ENCODE measurements at places on chromosomes 13 and 19. TPM values are rescaled to one million over a fixed set of nuclear protein-coding genes. Genes with fewer than 3 reads are reported as not detected.

GRCh38 chr13:71830736-71831135, 36.3 kb downstream of the DACH1 start:
- H3K36me3 ChIP-seq, result no peaks in the 10 kb centered on the region
- H3K4me1 ChIP-seq, result peaks cover 21% of the 10 kb centered on the region
- no peak overlapping the region for H3K27ac ChIP-seq
- H3K4me3 ChIP-seq, result no peak overlapping the region

GRCh38 chr13:48255954-48256353, 22.9 kb downstream of the ITM2B start:
- peaks cover 12% of the 10 kb centered on the region for H3K4me1 ChIP-seq
- no peak overlapping the region for H3K27ac ChIP-seq
- no peak for DNase-seq
- H3K4me3 ChIP-seq, result no peak overlapping the region

- no peak for DNase-seq
- H3K27ac ChIP-seq, result no peak overlapping the region
- no peak overlapping the region for H3K4me3 ChIP-seq
- no peaks in the 10 kb centered on the region for H3K36me3 ChIP-seq
These were observed 180.4 kb downstream of the TM9SF2 start for GRCh38 chr13:99681695-99682094.

The CPAMD8 gene
- total RNA-seq, result 15.4 TPM

DNA sequence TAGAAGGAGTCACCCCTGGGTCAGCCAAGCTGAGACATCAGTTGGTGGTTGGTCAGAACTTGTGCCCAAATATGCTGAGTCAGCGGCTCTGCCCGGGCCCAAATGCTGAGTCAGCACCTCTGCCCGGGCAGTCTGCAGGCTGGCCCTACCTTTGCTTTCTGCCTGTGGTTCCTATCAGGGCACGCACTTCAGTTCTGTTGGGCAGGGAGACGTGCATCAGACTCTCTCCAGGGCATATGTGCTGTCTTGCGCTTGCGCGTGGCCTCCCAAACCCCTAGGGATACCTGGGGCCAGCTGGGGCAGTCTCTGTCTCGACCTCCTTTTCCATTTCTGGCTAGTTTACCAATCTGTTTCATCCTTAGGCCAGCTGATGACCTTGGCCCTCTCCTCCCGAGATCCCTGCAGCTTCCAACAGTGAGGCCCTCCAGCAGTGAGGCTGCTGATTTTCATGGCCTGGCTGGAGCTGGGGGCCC, 24.4 kb upstream of the LDLR start:
- peaks cover 7% of the 10 kb centered on the region for H3K4me1 ChIP-seq
- H3K4me3 ChIP-seq, result peak overlapping the region; percentile 58
- peaks cover 19% of the 10 kb centered on the region for H3K27me3 ChIP-seq
- peak; percentile 75 for DNase-seq

DNA sequence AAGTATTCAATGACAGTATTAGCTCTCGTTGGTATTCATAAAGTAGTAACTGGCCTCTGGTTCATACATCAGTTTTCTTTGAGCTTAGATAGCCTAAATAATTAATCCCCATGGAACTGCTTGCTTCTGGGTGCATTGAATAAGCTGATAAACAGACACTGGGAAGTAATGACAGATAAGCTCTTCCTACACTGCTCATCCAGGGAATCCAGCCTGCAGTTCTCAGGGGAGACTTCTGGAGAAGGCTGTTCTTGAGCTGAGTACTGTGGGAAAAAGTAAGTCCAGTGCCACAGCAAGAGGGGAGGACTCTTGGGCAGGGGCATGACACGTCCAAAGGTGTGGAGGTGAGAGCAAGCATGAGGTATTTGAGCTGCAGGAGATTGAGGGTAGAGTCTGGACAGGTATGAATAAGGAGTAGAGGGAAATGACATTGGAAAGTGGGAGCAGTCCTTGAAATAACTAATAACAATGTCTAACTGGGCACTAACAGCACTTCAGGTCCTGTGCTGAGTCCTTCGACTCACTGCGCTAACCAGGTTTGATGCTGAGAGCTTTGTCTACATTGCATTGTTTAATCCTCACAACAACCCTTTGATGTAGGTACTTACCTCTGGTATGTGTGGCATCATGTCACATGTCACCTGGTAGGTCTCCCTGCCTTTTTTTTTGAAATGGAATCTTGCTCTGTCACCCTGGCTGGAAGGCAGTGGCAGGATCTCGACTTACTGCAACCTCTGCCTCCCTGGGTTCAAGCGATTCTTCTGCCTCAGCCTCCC, 7.2 kb downstream of the GARRE1 start:
- H3K4me1 ChIP-seq, result peaks cover 35% of the 10 kb centered on the region
- peak overlapping the region; percentile 75 for H3K4me3 ChIP-seq
- H3K27me3 ChIP-seq, result peaks cover 2% of the 10 kb centered on the region
- no peaks in the 10 kb centered on the region for H3K36me3 ChIP-seq
- peak overlapping the region; percentile 91 for H3K27ac ChIP-seq
- DNase-seq, result no peak

GRCh38 chr13:76816394-76816793, 69.8 kb downstream of the KCTD12 start:
- H3K27ac ChIP-seq, result no peak overlapping the region
- peaks cover 11% of the 10 kb centered on the region for H3K4me1 ChIP-seq
- H3K4me3 ChIP-seq, result no peak overlapping the region
- H3K36me3 ChIP-seq, result no peaks in the 10 kb centered on the region
- DNase-seq, result no peak

DNA sequence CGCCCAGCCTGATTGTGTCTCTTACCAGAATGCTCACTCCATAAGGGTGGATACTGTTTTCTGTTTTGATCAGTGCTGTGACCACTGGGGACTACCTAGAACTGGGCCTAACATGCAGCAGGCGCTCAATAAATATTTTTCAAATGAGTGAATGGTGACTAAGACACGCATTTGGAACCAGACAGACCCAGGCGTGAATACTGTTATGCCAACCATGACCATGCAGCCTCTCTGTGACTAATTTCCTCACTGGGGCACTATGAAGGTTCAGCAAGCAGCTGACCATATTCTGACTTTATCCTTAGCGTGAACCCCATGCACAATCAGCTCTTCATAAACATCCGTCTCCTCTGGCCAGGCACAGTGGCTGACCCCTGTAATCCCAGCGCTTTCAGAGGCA, 13.0 kb upstream of the SPC24 start:
- H3K4me1 ChIP-seq, result no peaks in the 10 kb centered on the region
- no peak overlapping the region for H3K4me3 ChIP-seq
- peaks cover 6% of the 10 kb centered on the region for H3K36me3 ChIP-seq
- peaks cover 3% of the 10 kb centered on the region for H3K27me3 ChIP-seq
- DNase-seq, result no peak

GRCh38 chr13:28058866-28059613, 41.3 kb downstream of the FLT3 start:
- no peaks in the 10 kb centered on the region for H3K27me3 ChIP-seq
- peak; percentile 56 for DNase-seq
- H3K36me3 ChIP-seq, result no peaks in the 10 kb centered on the region

The N4BP2L1 gene
- total RNA-seq, result 1.9 TPM

The MBD3L2 gene
- 1.5 TPM for total RNA-seq

- no peaks in the 10 kb centered on the region for H3K36me3 ChIP-seq
- peaks cover 19% of the 10 kb centered on the region for H3K4me1 ChIP-seq
- DNase-seq, result peak; percentile 20
These were observed 644 bp downstream of the MED26 start for GRCh38 chr19:16627193-16627927.

The TEKTIP1 gene
- 2.5 TPM for total RNA-seq

- peaks cover 9% of the 10 kb centered on the region for H3K36me3 ChIP-seq
- peak overlapping the region; percentile 44 for H3K27ac ChIP-seq
- no peaks in the 10 kb centered on the region for H3K4me1 ChIP-seq
- no peak for DNase-seq
These were observed 67.2 kb upstream of the ZNF527 start for GRCh38 chr19:37303591-37304171.

DNA sequence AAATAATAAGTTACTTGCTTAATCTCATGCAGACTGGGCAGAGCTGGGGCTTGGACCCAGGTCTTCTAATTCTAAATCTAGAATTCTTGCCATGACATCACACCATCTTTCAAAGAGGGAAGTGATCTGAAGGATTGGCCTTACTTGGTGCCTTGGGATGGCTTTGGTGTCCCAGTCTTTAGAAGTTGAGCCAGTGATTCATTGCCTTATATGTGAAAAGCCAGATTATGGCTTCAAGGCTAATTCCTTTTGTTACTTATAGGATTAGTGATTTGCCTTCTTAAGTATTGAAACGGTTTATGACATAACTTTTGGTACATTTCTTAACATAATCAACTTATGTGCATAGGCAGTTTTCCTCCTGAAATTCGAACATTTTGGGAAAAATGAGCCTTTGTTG, 14.9 kb downstream of the COG3 start:
- H3K27ac ChIP-seq, result no peak overlapping the region
- DNase-seq, result no peak
- H3K4me1 ChIP-seq, result no peaks in the 10 kb centered on the region
- no peaks in the 10 kb centered on the region for H3K36me3 ChIP-seq
- no peaks in the 10 kb centered on the region for H3K27me3 ChIP-seq
- H3K4me3 ChIP-seq, result no peak overlapping the region

The PBX4 gene
- total RNA-seq, result 56.1 TPM

The CACNG7 gene
- 60.4 TPM for total RNA-seq

The FRY gene
- 83.6 TPM for total RNA-seq

GRCh38 chr13:102703726-102704035, 8.8 kb upstream of the METTL21C start:
- peaks cover 1% of the 10 kb centered on the region for H3K27me3 ChIP-seq
- H3K36me3 ChIP-seq, result no peaks in the 10 kb centered on the region
- no peak overlapping the region for H3K4me3 ChIP-seq
- no peak for DNase-seq
- no peak overlapping the region for H3K27ac ChIP-seq

DNA sequence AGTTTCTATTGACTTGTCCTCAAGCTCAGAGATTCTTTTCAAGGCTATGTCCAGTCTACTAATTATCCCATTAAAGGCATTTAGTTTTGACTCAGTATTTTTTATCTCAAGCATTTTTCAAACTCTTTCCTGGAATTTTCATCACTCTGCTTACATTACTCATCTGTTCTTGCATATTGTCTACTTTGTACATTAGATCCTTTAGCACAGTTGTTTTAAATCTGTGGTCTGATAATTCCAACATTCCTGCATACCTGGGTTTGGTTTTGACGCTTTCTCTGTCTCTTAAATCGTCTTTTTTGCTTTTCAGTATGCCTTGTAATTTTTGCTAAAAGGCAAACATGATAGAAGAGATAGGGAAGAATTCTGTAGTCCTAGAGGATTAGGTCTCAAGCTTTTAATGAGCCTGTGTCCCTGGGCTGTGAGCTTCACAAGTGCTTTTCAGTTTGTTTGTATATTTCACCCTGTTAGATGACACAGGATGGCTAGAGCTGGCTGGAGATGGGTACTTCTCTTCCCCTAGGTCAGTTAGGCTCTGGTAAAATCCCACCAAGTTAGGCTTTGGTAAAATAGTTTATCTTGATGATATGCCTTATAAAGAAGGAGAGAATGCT, 46.1 kb upstream of the GPC6 start:
- H3K36me3 ChIP-seq, result peaks cover 4% of the 10 kb centered on the region
- no peak overlapping the region for H3K4me3 ChIP-seq
- H3K4me1 ChIP-seq, result no peaks in the 10 kb centered on the region
- H3K27me3 ChIP-seq, result peaks cover 1% of the 10 kb centered on the region
- DNase-seq, result no peak

DNA sequence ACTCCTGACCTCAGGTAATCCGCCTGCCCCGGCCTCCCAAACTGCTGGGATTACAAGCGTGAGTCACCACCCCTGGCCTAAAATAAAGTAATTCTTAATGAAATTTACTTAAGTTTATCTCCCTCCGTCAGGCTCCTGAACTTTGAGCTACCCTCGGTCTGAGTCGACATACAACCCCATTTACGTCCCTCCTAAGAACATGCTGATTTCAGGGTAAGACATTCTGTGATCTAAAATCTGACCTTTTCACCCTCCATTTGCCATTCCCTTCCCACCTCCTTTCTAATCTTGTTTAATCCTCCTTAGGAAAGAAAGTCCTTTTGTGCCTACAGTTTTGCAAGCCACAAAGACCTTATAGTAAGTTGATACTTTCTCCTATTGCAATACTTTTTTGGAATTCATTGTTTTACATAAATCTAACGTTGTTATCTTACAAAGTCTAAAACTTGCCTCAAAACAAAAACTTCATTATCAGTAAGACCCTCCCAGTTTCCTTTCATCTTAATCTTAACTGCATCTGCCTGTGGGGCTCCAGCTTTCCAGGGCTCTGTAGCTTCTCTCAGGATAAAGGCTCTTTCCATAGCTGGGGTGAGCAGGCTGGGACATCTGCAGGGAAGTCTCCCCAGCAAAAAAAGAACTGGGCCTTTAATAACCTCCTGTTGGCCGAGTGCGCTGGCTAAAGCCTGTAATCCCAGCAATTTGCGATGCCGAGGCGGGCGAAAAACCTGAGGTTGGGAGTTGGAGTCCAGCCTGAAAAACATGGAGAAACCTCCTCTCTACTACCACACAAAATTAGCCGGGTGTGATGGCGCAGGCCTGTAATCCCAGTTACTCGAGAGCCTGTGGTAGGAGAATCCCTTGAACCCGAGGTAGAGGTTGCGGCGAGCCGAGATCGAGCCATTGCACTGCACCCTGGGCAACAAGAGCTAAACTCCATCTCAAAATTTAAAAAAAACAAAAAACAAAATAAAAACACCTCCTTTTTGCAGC, 143.1 kb downstream of the ZNF737 start:
- H3K27me3 ChIP-seq, result peaks cover 11% of the 10 kb centered on the region
- peak overlapping the region; percentile 99 for H3K4me3 ChIP-seq
- H3K27ac ChIP-seq, result peak overlapping the region; percentile 100

The LRRC63 gene
- total RNA-seq, result not detected

DNA sequence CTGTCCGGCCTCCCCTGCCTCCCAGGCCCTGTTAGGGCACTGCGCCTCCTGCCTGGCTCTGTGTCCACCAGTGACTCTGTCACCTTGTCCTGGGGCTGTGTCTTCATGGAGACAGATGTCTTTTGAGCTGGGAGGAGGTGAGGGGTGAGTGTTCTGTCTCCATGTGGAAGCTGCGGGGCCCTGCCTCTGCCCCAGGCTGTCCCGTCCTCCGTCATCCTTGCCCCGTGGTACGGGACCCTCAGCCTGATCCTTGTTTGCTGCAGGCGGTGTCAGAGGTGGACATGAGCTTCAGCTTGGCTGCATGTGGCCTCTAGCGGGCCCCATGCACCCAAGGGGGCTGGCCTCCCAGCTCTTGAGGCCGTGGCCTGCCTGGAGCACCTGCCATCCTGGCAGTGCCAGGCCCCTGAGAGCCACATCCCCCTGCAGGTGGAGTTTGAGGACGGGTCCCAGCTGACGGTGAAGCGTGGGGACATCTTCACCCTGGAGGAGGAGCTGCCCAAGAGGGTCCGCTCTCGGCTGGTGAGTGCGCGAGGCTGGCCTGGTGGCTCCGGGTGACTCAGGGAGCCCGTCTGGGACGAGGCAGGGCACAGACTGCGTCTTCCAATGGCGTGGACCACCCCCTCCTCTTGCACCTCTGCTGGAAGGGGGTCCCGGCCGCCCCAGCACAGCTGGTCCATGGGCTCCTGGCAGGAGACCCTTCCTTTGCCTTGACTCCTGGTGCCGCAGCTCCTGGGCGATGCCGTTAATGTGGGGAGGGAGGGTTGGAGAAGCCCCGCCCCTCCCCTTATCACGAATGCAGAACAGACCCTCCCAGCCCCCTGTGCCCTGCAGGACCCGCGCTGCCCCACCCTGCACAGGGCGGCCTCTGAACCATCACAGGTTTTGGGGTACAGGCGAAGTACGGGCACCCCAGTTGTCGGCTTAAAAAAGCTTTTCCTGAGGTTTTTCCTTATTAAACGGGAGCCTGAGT, 181.3 kb downstream of the KDM4B start:
- H3K4me3 ChIP-seq, result peak overlapping the region; percentile 42
- H3K36me3 ChIP-seq, result peaks cover 4% of the 10 kb centered on the region
- peak; percentile 50 for DNase-seq
- peaks cover 28% of the 10 kb centered on the region for H3K4me1 ChIP-seq
- H3K27ac ChIP-seq, result peak overlapping the region; percentile 94
- H3K27me3 ChIP-seq, result peaks cover 26% of the 10 kb centered on the region

All from glutamatergic neuron (in vitro differentiated cells).